Caco-2 (cell line): ENCODE measurements at places on chromosomes 2 and 18. TPM values are rescaled to one million over a fixed set of nuclear protein-coding genes. Genes with fewer than 3 reads are reported as not detected.

MFSD2B gene
- total RNA-seq, result 0.44 and 0.48 TPM in 2 replicates

DNA sequence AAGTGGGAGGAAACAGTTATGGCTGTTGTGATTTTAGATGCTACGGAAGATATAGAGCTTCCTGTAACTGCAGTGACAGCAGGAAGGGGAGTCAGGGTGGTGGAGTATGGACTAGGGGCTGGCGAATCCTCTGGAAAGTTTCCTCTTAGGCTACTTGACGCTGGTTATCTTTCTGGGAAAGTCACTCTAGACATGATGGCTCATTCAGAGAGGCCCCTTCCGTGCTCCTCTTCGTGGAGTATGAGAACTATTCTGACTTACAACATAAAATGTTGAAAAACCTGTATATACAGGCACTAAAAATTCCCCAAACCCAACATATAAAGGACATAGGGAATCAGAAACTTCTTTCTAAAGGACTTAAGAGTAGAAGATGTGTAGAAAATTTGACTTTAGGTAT lies 78.8 kb downstream of the C18orf54 start:
- DNase-seq, result no peak

DNA sequence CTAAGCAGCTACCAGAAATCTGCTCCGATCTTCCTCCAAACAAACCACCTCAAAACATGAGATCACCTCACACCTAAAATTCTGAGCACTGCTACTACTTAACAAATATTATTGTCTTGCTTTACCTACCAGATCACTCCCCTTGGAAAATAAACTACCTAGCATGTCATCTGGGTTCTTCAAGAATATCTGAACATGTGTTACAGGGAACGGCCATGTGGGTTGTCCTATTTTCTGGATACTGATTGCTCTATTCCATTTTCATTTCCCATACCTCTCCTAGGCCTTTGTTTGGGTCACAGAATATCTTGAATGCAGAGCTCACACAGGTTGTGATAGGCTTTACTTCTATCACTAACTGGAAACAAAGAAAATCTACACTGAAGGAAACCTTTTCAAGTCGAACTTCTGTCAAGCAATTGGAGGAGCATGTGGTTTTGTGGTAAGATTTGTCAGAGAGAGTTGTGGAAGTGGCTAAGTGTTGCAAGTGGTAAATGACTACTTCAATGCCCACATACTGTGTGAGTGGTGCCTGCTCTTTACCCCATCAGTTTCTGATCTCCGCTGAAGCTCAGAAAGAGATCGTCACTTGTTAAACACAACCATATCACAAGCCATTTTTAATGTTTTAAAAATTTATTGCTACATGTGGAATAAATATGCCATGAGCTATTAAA lies 739.1 kb upstream of the ZEB2 start:
- DNase-seq, result no peak

DNA sequence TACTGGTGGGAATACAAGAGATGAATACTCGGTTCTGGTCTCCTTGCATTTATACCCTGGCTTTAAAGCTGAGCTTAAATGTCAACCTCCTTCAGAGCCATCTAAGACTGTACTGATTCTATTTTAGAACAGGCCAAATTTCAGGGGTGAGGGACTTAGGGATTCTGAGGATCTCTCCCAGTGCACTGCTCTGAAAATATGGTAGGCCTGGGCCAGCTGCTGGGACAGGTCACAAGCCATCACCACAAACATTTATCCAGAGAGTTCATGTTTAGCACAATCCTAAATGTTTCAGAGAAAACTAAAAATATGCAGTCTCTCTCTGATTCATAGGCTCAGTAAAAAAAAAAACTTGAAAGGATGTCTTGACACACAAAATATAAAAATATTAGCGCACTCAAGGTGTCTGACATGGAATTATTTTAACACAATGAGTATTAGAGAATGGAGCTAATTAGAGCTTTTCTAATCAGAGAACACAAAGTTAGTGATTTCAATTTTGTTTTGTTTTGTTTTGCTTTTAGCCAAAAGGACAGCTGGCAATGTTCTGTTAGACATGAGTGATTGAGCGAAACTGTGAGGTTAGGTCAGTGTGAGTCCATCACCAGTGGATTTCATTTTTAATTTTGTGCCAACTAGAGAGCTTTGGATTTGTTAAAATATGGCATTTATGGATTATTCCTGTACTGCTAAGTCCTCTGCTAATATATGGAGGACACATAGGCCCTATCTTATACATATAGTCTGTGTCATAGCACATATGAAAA lies 38.8 kb downstream of the MFSD6 start:
- no peak for DNase-seq

REG3A gene
- 0.45 and 1.1 TPM in 2 replicates for total RNA-seq

NOSTRIN gene
- total RNA-seq, result 9.6 and 9.8 TPM in 2 replicates

- no peak for DNase-seq
These were observed 91.8 kb downstream of the TPO start for GRCh38 chr2:1505031-1505441.

STPG4 gene
- total RNA-seq, result 0.46 and 0.79 TPM in 2 replicates

MC5R gene
- total RNA-seq, result not detected in 2 replicates

- DNase-seq, result no peak
These were observed 1.1 kb downstream of the EEF1B2 start for GRCh38 chr2:206160807-206161179.

- no peak for DNase-seq
These were observed 767.0 kb downstream of the PLCL1 start for GRCh38 chr2:198571393-198571792.

FOXD4L1 gene
- 0.32 and 0.73 TPM in 2 replicates for total RNA-seq

DNA sequence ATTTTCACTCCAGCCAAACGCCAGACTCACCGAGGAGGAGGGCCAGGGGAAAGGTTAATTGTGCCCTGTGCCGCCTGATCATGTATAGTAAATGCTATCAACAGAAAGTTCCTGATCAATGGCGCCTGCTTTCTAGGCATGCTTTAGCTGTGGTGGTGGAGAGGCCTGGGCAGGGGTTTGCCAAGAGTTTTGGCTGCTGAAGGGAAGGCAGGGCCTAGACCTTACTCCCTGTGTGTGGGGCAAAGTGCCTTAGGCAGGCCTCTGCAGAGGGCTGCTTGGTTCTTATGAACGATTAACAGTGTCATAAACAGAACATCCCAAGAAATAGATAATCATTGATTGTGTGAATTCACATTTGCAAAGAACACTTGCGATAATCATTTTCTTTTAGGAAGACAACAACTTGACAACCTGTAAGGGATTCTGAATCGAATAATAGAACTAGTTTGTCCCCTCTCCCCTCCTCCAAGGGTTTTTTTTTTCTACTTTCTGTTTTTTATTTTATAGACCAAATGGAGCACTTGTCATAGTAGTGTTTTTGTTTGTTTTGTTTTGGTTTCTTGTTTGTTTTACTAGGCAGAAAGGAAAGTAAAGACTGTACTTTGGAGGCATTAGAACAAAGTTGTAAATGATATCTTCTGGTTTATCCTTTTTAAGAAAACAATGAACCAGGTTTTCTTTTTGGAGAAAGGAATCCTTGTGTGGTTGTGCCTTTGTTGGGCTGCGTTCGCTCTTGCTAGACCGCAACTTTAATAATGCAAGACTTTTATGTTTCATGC lies 6.5 kb downstream of the TSHZ1 start:
- no peak for DNase-seq

DNA sequence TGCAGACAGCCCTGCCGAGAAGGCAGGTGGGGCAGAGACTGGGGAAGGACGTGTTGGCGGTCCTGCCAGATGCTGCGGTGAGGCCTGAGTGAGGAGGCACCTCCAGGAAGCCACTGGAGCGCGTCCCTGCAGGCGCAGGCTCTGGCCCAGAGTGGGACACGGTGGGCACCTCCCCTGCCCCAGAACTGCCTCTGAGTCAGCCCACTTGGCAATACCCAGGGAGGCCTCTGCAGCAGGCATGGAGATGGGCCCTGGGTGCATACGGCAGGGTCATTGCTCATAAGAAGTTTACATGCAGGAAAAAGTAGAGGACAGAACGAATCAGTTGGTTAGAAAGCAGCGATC lies 195.9 kb downstream of the TFCP2L1 start:
- no peak for DNase-seq

DNA sequence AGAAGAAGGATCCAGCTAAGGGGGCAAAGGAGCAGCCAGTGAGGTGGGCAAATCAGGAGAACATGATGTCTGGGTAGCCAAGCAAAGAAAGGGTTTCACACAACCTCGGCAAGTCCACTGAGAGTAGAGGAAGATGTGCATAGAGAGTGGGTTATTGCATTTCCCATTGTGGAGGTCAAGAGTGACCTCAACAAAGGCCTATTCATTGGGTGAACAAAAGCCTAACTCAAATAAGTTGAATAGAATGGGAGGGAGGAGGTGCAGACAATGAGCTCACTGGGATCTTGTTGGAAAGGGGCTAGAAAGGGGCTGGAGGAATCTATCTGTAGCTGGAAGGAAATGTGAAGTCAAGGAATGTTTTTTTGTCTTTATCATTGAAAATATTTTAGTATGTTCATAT lies 14.0 kb upstream of the PDCL3 start:
- no peak for DNase-seq

UGT1A8 gene
- total RNA-seq, result 0.14 and 0.50 TPM in 2 replicates
